Metanephros (tissue), 2 donors: ENCODE measurements at places on chromosomes 11 and 22. TPM values are rescaled to one million over a fixed set of nuclear protein-coding genes. Genes with fewer than 3 reads are reported as not detected.

Gene ROBO4
- total RNA-seq = 25.2 TPM

Gene MS4A8
- 0.29 TPM for total RNA-seq

Gene CSF2RB
- 7.9 TPM for total RNA-seq

Gene CAPN1
- total RNA-seq = 142 TPM

Gene NOX4
- total RNA-seq = 42.1 TPM
